HT-29 (cell line): ENCODE measurements at places on chromosomes 5 and 9. TPM values are rescaled to one million over a fixed set of nuclear protein-coding genes. Genes with fewer than 3 reads are reported as not detected.

DNA sequence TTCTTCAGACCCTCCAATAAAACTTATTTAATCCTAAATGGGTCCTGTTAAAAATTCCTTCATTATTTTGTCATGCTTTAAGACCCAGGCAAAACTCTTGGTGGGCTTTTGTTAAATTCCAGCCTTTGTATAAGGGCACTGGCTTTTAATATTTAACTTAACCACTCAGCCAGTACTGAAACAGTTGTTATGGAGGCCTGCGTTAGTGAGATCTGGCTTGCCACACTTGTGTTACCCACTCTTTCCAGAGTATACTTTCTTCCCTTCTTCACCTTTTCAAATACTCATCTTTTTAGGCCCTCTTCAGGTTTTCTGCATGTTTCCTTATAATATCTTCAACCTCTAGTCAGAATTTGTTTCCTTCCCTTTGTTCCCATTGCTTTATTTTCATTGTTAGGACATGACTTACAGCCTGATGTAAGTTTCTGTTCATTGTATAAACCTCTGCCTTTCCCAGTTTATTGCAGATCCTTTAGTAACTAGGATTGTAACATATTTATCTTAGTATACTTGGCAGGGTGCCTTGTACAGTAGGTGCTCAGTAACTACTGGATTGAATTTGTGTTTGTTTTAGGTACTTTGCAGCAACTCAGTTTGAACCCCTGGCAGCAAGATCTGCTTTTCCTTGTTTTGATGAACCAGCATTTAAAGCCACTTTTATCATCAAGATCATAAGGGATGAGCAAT, 48.8 kb downstream of the LNPEP start:
- DNase-seq: no peak

DNA sequence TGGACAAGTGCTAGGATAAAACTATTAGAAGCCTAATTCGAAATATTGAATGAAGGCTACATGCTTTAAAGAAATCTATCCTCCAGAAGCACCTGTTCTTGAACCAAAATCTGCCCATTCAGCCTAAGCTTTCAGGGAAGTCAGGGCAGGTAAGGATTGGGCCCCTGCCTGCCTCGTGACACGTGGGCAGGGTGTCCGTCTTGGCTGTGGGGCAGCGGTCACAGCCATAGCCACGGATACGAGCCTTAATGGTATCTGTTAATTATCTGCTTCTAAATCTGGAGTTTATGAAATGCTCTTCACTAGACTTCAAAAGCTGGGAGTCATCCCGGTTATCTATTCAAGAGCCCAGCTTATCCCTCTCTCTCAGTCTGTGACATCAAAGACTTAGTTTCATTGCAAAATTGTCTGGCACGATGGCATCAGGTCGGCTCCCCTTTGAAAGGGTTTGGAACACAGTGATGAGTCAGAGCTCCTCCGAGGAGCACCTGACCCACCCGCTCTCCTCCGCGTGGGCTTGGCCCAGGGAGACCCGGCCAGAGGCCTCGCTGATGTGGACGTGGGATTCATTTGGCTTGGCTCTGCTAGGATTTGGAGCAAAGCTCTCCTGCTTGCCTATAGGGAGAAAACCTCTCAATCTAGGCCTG, 135.9 kb downstream of the MACROH2A1 start:
- DNase-seq: no peak

GRCh38 chr5:37837414-37838032, 2.3 kb downstream of the GDNF start:
- DNase-seq: no peak

DNA sequence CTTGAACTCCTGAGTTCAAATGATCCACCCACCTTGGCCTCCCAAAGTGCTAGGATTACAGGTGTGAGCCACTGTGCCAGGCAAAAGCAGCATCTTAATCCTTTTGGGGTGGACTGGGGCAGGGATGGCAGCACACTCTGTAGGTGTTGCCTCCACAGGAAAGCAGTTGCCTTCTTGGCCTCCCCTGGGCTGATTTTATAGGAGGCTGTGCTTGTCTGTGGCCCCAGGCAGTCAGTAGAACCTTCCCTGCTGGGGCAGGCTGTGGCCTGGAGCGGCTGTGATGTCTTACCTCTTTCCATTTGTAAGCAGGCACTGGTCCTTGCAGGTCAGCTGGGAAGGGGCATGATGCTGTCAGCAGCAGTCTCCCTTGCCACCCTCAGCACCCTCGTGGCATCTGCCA, 49.8 kb downstream of the PRRC2B start:
- DNase-seq: no peak

DNA sequence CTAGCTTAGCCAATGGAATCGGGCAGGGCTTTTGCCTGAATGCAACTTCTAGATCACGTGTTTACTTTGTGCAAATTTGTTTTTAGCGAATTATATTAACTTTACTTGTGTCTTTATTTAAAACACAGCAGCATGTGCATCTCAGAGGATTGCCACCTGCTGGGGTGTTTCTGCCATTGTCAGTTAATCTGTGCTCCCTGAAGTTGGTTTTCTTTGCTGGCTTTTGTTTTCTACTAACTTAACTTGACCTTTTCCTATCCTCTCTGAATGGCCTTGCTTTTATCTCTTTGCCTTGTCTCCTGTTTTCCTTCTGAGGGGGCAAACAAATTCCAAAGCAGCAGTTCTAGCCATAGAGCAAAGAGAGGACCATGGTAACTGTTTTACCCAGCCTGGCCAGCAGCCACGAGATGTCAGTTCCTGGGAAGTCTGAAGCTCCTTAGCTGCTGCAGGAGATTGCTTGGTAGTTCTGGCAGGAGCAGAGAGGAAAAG, 67.6 kb downstream of the ARHGEF28 start:
- peak; percentile 69 for DNase-seq

The IL31RA gene
- not detected in 2 replicates for total RNA-seq

The ENC1 gene
- total RNA-seq: 397 and 427 TPM in 2 replicates

The SNCB gene
- total RNA-seq: not detected in 2 replicates

The PRUNE2 gene
- total RNA-seq: not detected in 2 replicates

The ANKRD34B gene
- total RNA-seq: not detected in 2 replicates
